ENCODE measurements at places on chromosomes 4 and X.

GRCh38 chrX:67328476-67328875 is 215.3 kb upstream of the AR start:
- DNase-seq = no peak

DNA sequence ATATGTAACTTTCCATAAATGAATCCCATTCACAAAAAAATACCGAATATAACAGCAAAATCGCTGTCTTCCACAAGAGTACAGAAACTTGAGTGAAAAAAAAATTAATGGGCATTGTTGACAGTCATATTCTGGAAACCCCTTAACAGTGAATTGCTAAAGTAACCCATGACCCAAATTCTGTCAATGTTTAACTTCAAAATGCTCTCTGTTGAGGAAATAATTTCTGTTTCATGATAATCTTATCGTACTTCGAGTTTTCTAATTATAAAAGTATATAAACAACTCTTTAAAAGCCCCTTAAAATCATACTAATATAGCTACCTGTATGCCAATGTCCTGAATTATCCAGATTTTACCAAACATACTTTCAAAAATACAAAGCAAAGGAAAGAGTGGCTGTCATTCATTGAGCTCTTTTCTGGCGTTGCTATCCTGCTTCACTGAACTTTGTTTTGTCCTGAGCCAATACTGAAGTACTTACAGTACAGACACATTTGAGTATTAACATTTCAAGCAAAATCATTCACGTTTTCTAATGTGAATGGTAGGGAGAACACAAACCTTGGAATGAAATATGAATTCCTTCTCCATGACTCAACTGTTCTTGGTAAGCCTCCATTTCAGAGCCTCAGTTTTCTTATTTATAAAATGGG is 2.4 kb downstream of the XAGE3 start:
- no peak for DNase-seq

GRCh38 chr4:151808542-151808941 is 47.7 kb upstream of the GATB start:
- no peak for DNase-seq

DNA sequence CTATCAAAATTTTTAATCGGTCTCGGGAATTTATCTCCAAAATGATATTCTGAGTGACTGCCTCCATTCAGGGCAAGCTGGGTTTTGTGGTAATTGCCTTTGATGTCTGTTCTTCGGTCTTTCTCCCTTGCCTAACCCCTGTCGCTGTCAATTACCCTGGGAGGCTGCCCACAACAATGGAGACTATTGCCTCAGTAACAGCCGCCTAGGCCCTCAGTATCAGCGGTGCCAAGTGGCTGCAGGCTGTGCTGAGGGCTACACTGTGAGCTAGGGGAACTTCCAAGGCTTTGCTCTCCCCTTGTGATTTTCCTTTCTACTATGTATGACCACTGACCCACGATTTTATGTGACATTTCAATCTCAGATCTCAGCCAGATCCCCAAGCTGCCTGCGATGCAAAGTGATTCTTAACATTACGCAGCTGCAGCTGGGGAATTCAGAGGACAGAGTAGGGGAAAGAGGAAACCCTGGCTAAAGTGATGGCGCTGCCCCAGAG is 36.3 kb upstream of the REST start:
- peak; percentile 75 for DNase-seq
